Activated CD4-positive, alpha-beta memory T cell treated with anti-CD3 and anti-CD28 coated beads, Interleukin-2, amount 10 ng/mL, durations not matched to agents 7 days and 5 days (primary cell): ENCODE measurements at places on chromosomes 2 and 18.

DNA sequence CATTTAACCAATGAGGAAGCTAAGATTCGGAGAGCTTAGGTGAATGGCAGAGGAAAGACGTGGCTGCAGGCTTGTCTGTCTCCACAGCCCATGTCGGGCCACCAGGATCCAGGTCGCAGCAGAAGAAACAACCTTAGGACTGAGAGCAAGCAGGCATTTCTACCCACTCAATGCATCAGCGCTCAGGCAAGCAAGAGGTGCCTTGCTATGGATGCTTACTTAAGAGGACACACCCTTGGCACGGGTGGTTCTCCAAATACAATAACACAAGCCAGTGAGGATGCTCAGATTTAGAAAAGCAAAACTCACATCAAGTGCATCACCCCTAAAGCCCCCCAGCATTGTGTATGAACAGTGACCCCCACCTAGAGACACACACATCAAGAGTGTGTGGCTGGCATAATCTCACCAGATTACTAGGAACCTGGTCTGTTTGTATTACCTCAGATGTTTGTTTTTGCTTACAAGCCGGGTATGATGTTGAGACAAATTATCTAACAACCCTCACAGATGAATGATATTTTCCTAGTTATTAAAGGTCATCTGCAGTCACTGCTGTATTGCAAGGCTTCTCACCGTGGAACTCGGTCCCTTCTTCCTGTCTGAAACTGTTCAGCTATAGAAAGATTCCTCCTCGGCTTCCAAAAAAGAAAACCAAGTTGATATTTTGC is 34.2 kb upstream of the NPAS2 start:
- no peaks in the 10 kb centered on the region for H3K27me3 ChIP-seq
- H3K4me3 ChIP-seq, result no peak overlapping the region
- DNase-seq, result no peak
- H3K36me3 ChIP-seq, result no peaks in the 10 kb centered on the region
- H3K27ac ChIP-seq, result no peak overlapping the region

GRCh38 chr2:114083717-114084387 is 194.0 kb downstream of the ACTR3 start:
- no peak for DNase-seq
- no peak overlapping the region for H3K4me3 ChIP-seq
- no peaks in the 10 kb centered on the region for H3K36me3 ChIP-seq
- no peak overlapping the region for H3K27ac ChIP-seq
- peaks cover 2% of the 10 kb centered on the region for H3K27me3 ChIP-seq

- peaks cover 44% of the 10 kb centered on the region for H3K4me1 ChIP-seq
- H3K4me3 ChIP-seq, result peak overlapping the region; percentile 60
- no peaks in the 10 kb centered on the region for H3K27me3 ChIP-seq
Observed at GRCh38 chr2:135744760-135745314, 3.2 kb downstream of the UBXN4 start.

GRCh38 chr2:148607566-148607965 is 37.0 kb upstream of the EPC2 start:
- no peak overlapping the region for H3K4me3 ChIP-seq
- H3K27me3 ChIP-seq, result peaks cover 23% of the 10 kb centered on the region
- no peak overlapping the region for H3K27ac ChIP-seq

GRCh38 chr18:21629089-21629832 is 17.1 kb downstream of the SNRPD1 start:
- H3K36me3 ChIP-seq, result peaks cover 49% of the 10 kb centered on the region
- no peaks in the 10 kb centered on the region for H3K27me3 ChIP-seq
- DNase-seq, result no peak
- H3K4me1 ChIP-seq, result peaks cover 21% of the 10 kb centered on the region
- peak overlapping the region; percentile 0 for H3K4me3 ChIP-seq

GRCh38 chr2:149456285-149456684 is 125.9 kb downstream of the LYPD6 start:
- H3K4me1 ChIP-seq, result peaks cover 3% of the 10 kb centered on the region
- no peak for DNase-seq
- no peaks in the 10 kb centered on the region for H3K36me3 ChIP-seq
- no peak overlapping the region for H3K27ac ChIP-seq

DNA sequence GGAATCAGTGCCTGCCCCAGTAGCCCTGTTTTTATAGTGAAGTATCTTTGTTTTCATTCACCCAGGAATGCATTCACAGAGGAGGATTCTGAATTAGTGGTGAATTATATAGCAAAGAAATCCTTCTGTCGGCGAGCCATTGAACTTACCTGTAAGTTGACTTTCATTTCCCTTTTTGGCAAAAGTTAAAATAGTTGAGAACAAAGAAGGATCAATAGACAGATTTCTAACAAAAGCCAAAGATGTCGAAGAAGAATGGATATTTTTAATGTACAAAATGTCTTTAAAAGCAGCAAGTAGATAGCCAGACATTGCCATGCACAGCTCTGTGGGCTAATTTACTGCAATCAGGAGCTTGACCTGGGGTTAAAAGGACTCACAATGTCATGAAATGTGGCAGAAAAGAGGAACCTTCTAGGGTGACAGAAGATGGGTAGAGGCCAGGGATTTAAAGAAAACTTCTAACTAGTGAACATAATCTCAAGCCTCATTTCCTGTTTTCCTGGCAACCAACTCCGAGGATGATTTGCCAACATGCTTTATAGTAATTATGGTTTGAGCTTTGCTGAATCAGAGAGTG is 53.8 kb upstream of the TMEM87B start:
- H3K4me1 ChIP-seq, result peaks cover 5% of the 10 kb centered on the region
- H3K27me3 ChIP-seq, result no peaks in the 10 kb centered on the region
- no peak for DNase-seq
- H3K36me3 ChIP-seq, result no peaks in the 10 kb centered on the region
- no peak overlapping the region for H3K27ac ChIP-seq
- H3K4me3 ChIP-seq, result no peak overlapping the region

DNA sequence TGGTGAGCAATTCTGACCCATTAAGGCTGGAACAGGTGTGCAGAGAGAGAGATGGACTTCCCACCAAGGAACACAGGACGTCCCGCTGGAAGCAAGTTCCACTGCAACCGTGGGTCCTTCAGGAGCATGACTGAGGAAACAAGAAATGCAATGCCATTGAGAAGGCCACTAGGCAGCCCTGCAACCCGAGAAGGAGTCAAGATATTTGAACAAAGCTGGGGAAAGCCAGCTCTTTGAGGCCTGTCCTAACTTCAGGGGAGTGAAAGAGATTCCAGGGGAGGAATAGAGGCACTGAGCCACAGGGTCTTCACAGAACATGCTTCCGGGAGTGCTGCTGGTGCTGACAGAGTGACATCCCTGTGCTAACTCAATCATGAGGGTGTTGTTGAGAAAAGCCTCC is 153.8 kb upstream of the ZNF236 start:
- no peaks in the 10 kb centered on the region for H3K4me1 ChIP-seq
- H3K27me3 ChIP-seq, result peaks cover 11% of the 10 kb centered on the region
- no peaks in the 10 kb centered on the region for H3K36me3 ChIP-seq
- no peak for DNase-seq
- H3K27ac ChIP-seq, result no peak overlapping the region

GRCh38 chr2:136727973-136728699 is 37.2 kb upstream of the THSD7B start:
- H3K4me3 ChIP-seq, result no peak overlapping the region
- no peaks in the 10 kb centered on the region for H3K36me3 ChIP-seq
- DNase-seq, result no peak
- no peaks in the 10 kb centered on the region for H3K27me3 ChIP-seq

GRCh38 chr2:46951290-46952064 is 35.9 kb upstream of the MCFD2 start:
- H3K27ac ChIP-seq, result no peak overlapping the region
- peaks cover 72% of the 10 kb centered on the region for H3K36me3 ChIP-seq
- no peaks in the 10 kb centered on the region for H3K27me3 ChIP-seq
- DNase-seq, result no peak
- no peak overlapping the region for H3K4me3 ChIP-seq

DNA sequence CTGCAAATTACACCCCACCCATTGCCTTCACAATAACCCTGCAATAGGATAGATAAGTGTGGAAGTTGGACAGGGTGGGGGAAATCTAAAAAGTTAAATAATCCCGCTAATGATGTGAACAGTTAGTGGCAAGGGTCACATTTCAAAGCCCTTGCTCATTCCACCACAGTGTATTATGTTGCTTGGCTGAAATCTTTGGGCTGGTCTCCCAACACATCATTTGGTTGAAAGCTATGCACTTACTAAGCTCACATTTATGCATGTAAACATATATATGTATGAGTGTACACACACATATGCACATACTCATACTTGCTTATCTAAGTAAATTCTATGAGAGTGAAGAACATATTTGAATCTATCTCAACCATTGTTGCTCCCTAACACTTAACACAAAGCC is 197.8 kb downstream of the RDH14 start:
- DNase-seq, result no peak
- no peak overlapping the region for H3K27ac ChIP-seq
- H3K4me3 ChIP-seq, result no peak overlapping the region
- no peaks in the 10 kb centered on the region for H3K36me3 ChIP-seq
